Right renal cortex interstitium (tissue), 3 donors: ENCODE measurements at places on chromosomes 3 and 15. TPM values are rescaled to one million over a fixed set of nuclear protein-coding genes. Genes with fewer than 3 reads are reported as not detected.

PRR23A gene
- not detected for polyA plus RNA-seq

GRCh38 chr15:89163271-89164055 is 57.9 kb downstream of the RLBP1 start:
- no peak for DNase-seq

DNA sequence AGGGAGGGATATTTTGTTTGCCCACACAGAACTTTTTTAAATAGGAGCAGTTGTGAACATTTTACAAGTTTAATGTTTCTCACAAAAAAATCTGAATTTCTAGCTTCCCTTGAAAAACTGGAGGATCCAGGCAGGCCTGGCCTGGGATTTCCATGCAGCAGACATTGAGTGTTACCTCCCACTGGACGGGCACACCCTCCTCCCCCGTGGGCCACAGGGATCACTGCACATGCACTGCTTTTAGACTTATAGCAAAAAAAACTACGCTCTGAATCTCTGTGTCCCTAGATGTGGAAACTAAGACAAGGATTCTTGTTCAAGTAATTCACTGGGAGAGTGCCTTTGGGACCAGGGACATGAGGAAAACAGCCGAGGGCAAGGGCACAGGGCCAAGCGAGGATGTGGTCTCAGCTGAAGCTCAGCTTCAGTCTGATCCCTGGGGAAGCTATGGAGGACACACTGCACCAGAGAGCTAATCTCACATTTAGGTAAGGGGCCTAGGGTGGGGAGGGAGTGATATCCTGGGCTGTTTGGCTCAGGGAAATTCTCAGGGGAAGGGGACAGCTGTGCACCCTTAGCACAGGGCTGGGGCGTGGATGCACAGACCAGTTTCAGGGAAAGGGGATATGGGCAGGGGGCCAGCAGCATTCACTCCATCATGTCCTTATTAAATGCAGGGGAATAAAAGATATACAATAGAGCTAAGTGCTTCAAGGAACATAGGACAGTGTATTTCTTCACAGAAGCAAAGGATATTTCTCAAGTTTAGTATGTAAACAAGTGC is 46.0 kb downstream of the FSIP1 start:
- DNase-seq, result no peak

GRCh38 chr3:133954717-133955360 is 59.2 kb upstream of the RAB6B start:
- no peak for DNase-seq

DNA sequence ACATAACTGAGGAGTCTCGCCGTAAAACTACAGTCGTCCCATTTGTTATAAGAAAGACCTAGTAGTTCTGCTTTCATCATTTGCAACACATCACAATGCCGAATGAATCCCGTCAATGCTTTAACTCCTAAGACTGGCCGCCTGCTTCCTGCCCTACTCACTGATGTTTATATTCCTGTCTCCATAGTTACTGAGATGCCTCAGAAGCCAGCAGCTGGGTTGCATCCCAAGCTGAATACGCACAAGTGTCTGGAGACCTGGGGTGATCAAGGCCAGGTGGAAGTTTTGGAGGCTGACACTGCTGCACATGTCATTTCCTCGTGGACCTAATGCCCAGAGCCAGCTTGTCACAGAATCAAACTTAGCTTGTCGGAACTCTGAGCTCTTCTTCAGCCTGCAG is 95.2 kb upstream of the UBE2E1 start:
- DNase-seq, result no peak

DNA sequence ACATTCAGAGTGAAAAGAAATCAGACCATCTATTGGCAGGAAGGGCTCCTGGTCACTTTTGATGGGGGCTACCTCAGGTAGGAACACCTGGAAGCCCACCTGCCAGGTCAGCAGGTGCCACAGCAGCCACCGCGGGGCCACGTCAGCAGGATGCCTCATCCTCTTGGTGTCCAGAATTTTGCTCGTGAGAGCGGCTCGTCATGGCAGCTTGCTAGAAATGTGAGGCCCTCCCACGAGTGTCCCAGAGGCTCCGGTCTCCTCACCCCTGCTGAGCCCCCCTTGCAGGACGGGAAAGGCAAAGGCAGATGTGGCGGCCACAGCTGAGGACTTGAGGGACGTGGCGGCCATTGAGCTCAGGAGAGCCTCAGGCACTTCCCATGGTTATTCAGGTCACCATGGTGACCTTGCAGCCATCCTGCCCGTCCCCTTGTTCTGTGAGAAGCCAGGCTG is 129.4 kb downstream of the LRRK1 start:
- no peak for DNase-seq

DNA sequence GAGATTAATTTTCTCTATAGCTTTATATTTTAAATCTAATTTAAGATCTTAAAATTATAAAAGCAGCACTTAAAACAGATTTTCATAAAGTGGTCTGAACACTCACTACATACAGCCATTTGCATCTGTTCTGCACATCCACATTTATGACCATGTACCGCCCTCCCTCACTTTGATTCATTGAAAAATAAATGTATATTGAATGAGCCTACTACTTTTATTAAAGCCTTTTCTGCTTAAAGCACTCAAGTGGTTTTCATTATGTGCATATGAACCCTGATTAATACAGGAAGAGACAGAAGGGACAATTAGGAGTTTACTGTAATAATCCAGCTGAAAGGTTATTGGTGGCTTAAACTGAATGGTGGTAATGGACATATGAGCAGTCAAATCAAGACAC is 129.4 kb downstream of the DLG1 start:
- DNase-seq, result no peak
